Breast epithelium (tissue), 4 donors: ENCODE measurements at places on chromosomes 3 and 15.
A peak's percentile ranks its signal among the peaks of the same experiment; 100 is the strongest.

DNA sequence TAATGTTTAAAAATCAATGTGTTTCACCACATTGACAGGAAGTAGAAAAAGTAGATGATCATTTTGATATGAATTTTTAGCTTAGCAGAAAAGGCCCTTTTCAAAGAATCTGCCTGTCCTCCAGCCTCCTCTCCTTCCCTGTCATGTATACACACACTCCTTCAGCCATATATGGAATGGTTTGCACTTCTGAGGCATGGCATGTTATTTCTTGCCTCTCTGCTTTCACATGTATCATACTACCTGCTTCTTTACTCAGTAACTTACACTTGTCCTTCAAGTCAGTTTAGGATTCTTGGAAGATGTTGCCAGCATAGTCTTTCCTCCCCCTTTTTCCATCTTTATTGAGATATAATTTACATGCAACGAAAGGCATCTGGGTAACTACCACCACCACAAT lies 79.0 kb downstream of the REC114 start:
- no peak for DNase-seq

DNA sequence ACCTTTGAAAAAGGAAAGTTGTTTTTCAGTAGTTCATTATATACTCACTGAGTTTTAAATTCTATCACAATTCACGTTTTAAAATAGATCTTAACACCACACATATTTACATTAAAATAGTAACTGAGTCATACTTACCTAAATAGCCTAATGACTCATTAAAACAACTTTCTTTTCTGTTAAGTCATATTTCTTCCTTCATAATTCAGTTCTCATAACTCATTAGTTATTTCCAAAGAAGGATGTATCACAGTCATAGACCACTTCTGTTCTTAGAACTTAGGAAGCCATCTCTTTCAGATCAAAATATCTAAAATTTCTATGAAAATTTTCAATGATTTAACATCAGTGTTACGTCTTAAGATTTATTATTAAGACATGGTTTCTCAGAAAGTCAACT lies 885.9 kb downstream of the FHIT start:
- no peak for DNase-seq

GRCh38 chr3:1727242-1727641 lies 371.4 kb upstream of the CNTN4 start:
- DNase-seq = no peak

DNA sequence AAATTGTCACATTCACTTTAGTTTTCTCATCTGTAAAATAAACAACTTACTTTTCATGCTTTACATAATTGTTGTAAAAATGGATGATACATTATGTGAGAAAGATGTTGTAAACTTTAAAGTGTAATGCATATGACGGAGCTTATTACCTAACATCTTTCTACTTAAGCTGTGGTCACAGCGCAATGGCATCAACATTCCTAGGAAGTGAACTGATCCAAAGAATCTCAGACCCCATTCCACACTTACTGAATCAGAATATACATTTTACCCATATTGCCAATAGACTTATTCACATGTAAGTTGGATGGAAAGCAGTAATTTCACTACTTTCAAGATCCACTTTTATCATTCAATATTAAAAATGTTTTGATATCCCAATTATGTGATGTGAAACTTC lies 497.5 kb downstream of the FGF12 start:
- DNase-seq = no peak

- DNase-seq = no peak
Observed at GRCh38 chr3:169624533-169624972, 39.0 kb downstream of the MECOM start.

GRCh38 chr15:32794973-32795372 lies 77.2 kb downstream of the GREM1 start:
- DNase-seq = no peak

DNA sequence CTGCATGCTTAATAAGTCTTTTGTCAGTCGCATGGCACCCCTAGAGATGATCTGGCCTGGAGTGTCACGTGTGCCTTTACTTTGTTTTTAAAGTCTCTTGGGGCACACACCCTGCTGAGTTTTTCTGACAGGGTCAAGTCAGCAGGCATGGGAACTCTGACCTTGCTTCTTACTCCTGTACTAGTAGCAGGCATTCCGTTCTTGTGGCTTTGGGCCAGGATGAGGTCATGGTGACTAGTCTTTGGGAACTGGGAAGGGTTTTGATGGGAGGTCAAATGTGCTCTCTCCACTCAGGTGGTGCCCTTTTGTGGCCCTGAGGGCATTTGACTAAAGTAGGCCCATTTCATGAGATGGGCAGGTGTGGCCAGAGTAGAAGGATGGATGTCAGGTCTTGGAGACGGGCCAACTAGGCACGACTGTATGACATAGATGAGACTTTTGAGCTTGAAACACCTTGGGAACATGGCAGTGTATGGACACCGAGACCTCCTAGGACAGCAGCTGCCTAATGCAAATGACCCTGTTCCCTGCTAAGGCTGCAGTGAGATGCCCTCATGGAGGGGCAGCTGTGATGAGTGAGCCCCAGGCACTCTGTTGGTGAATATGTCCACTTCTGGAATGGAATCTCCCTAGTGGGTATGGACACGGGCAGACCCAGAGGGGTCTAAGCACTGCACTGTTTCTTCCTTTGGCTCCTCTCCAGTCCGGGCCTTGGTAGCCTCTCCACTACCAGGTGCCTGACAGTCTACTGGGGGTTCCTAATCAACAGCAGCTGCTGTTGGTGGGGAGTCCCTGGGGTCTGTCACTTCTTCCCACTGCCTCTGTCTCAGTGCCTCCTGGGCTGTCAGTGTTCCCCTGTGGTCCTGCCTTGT lies 16.4 kb downstream of the SRPRB start:
- DNase-seq = no peak

DNA sequence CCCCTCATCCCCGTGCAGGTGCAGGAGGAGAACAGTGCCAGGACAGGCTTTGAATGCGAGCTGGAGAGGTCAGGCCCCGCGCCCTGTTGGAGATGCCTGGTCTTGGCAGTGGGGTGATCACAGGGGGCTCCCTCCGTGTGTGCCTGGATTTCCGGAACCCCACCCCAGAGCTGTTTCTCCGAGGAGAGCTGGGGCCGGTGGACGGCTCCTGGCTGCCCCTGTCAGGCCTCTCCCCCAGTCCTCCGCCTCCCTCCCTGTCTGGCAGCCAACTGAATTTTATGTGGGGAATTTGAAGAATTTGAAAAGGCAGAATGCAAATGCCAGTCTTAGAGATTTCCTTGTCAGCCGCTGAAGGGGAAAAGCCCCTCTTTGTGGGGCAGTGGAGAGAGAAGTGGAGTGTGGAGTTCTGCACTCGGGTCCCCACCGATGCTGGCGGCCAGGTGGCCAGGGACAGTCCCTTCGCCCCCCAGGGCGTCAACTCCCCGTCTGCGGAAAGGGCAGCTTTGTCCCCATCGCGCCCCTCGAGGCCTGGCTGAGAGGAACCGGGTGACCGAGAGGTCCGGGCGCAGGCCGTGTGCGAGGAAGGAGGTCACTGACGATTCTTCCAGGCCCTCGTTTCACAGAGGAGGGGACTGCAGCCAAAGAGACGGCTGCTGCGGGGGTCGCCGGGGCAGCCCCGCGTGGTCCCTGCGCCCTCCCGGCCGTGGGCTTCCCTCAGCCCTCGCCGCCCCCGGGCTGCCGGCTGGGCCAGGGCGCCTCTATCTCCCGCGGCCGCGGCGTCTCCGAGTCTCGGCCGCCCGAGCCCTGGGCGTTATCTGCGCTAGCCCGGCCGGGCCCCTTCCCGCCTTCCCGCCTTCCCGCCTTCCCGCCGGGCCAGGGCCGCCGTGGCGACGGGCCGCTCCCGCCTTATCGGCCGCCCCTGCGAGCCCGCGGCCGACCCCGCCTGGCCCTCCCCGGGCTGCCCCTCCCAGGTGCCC lies 56.0 kb upstream of the LCTL start:
- no peak for DNase-seq

DNA sequence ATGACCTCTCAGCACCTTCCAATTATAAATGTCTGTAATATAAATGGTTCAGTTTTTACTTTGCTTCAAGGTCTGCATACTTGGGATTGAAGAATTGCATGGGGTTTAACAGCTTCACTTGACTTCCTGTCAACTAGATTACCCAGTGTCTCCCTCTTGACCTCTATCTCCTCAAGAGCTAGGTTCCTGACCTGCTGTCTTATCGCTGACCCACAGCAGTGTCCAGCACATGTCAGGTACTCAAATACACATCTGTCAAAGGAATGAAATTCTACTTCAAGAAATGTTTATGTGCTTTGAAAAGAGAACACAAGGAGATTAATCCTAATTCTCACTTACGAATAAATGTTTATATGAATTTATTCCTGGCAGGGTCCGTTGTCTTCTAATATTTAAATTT lies 284.5 kb downstream of the SLC9A9 start:
- no peak for DNase-seq

- DNase-seq = no peak
Observed at GRCh38 chr3:69439643-69440270, 53.9 kb upstream of the FRMD4B start.

DNA sequence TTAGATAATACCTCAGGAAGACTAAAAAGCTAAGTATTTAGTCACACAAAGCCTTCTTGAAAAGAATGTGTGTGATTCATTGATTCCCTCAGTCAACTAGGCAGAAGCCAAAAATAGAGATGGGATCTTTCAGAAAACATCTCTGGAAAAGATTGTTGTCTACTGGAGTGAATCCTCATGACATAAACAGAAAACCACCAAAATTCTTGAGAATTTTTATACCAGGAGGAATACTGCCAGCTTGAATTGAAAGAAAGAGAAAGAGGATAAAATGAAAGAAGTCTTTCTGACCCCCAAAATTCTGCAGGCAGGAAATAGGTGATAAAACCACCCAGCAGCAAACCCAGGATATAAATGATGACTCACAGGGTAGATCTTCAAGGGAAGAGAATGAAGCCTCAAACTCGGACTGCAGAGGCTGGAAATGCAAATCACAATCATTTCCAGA lies 363.1 kb upstream of the PLSCR5 start:
- DNase-seq = no peak

DNA sequence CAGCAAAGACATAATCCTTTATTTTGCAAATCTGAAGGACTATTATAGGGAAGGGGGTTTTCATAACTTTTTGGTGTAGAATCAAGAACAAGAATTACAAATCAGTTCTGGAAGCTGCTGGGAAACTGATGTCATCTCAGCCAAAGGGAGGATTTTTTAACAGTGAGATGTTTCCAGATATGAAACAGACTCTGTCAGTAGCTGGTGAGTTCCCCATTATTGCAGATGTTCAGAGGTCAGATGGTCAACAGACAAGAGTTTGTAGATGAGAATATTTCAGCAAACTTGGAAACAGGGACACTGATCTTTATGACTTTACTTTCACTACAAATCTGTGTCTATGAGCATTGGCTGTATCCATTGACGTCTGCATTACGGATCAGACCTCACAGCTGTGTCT lies 71.9 kb upstream of the LPP start:
- no peak for DNase-seq

- no peak for DNase-seq
Observed at GRCh38 chr3:30107531-30107930, 498.9 kb upstream of the TGFBR2 start.

GRCh38 chr3:189394599-189395121 lies 222.9 kb downstream of the TPRG1 start:
- no peak for DNase-seq

DNA sequence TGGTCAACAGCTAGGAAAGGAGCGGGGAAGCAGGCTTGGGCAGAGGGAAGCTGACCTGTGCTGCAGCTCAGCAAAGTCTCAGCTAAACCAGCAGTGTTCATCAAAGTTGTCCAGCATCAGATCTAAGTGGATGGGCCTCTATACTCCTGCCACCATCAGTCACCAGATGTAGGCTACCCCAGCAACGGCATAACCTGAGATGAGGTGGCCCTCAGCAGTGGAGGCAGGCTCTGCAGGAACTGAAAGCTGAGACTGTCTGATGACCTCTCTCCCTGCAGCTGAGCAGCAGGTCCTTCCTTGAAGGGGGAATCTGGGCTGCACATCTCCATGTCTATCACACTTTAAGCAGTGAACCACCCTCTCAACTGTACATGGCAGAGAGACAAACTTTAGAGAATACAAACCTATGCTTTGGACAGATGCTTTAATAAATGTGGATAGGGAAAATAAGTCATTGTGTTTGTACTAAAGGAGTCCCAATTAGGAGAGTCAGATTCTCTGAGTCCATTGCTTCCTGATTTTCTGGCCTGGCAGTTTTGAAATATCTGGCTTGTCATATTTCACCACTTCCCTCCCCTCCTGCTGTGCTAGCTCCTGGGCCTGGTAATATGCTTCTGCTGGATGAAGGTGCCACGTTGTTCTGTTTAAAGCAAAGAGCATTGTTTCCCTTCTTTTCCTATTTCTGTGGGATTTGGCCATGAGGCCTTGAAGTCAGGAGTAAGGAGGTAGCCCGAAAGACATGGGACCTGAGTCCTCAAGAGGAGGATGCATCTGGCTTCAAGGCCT lies 11.1 kb upstream of the PSTPIP1 start:
- no peak for DNase-seq

GRCh38 chr3:129893581-129894070 lies at the start of gene TMCC1:
TSS of gene TMCC1 (minus strand) at chr3:129893711.
- DNase-seq = peak; percentile 87

DNA sequence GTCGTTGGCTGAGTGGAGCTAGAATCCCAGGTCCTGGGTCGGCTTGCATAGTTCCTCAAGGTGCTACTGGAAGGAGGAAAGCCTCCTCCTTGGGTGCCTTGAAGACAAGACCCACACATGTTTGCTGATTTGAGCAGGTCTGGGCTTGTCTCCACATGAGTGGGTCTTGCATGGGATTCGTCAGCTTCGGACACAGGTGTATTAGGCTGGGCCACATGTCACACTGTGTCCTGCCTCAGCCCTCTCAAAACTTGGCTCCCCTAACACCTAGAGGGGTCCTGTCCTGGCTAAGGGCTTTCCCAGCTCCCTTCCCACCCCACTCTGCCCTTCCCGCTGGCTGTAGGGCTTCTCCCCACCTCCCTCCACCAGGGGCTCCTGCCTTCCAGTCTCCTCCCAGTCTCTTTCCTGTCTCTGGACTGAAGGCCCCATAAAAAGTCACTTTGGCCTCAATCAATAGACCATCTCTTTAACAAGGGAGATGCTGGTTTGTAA lies 73.0 kb upstream of the ADPGK start:
- no peak for DNase-seq

DNA sequence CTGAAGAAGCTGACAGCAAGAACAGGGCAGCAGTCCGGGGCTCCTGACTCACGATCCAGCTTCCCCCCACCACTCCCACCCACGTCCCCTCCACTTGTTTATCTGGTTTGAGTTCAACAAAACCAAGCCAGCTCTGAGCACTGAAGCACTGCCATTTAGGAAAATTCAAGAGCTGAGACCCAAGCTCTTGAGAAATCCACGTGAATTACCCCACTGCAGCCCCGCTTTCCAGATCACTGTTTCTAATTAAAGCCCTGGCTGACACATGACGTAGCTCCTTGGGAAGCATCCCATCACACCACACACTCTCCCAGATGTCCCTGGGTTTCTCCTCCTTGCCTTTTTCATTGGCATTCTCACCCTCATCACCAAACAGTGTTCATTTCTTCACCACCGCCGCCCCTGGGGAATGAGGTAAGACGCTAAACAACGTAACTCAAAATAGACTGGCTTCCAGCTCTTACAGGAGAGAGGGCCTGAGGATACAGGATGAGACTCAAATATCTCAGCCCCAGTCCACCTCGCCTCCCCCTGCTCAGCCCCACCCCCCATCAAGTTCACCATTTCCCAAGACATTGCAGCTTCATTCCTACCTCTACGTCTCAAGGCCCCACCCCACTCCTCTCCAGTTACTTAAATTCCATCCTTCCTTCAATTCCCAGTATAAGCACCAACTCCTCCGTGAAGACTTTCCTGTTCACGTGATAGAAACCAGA lies 95.4 kb downstream of the SRGAP3 start:
- peak; percentile 32 for DNase-seq
